GM23248 (cell line): ENCODE measurements at places on chromosomes 13 and 19. TPM values are rescaled to one million over a fixed set of nuclear protein-coding genes. Genes with fewer than 3 reads are reported as not detected.

GRCh38 chr13:94112731-94113130 lies 366.8 kb downstream of the DCT start:
- DNase-seq, result peak; percentile 10

- no peak for DNase-seq
These were observed 1312.7 kb downstream of the SLITRK1 start for GRCh38 chr13:82569581-82569980.

- DNase-seq, result no peak
These were observed 114.5 kb downstream of the SLC7A1 start for GRCh38 chr13:29480893-29481525.

DNA sequence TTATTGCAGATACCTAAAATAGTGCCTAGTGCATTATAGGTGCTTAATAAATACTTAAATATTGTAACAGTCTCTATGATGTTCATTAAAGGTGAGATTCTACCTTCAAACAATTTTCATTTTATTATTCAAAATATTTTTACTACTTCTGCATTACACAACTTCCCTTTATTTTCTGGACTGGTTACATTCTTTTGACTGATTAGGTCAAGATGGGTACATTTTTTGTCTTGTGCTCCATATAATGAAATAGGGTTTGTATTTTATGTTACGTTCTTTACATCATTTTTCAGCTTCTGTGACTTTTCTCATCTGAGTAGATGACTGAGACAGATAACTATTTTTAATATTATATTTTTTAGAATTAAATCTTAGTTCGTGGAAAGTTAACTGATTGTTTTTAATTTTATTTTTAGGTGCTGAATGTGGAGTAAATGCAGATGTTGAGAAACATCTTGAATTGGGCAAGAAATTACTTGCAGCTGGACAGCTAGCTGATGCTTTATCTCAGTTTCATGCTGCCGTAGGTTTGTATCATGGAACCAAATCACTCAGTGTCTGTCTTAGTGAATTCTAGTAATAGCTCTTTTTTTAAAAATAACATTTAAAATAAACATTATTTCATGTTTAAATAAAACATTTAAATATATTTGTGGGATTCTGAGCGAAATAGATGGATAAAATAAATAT lies 32.0 kb downstream of the DNAJC3 start:
- no peak for DNase-seq

- no peak for DNase-seq
These were observed 105.3 kb downstream of the SPACA7 start for GRCh38 chr13:112481458-112481857.

DNA sequence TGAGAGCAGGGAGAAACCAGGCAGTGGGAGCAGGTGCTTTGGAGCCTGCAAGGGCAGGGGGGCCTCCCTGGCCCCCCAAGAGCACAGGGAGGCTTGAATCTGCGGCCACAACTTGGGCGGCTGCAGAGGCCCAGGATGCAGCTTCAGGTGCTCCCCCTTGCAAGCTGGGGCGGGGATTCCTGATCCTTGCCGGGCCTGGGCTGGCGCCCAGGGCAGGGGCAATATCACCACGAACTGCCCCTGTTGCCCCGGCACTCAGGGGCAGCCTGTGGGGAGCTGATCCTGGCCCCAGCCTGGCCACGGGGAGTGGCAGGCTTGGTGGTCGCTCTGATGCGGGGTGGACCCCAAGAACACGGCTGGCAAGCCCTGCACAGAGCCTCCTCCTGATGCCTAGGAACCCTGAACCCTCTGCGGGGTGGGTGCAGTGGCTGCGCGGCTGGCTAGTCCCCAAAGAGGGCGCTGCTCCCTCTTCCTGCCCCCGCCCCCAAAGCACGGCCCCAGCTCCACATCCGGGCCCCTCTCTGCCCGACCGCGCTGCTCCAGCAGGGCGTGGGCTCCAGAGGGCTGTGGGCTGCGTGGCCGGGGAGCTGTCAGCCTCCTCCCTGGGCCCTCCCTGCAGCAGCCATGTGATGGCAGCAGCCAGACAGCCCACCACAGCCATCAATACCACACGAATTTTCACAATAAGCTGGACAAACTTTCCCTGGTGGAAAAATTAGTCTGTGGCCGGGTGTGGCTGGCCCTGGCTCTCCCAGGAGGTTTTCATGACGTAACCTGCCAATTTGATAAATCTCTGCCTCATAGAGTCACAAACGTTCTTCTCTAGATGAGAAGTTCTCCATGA lies 21.0 kb downstream of the TNFSF9 start:
- DNase-seq, result peak; percentile 35

ODAD3 gene
- total RNA-seq, result 0.54 TPM in 1 of 2 replicates, not detected in the other

C3 gene
- 3.1 and 5.6 TPM in 2 replicates for total RNA-seq

LRRC63 gene
- not detected in 2 replicates for total RNA-seq

ZFP14 gene
- total RNA-seq, result 1.7 and 3.0 TPM in 2 replicates
